ENCODE measurements at places on chromosomes 5 and 9. TPM values are rescaled to one million over a fixed set of nuclear protein-coding genes. Genes with fewer than 3 reads are reported as not detected.

DNA sequence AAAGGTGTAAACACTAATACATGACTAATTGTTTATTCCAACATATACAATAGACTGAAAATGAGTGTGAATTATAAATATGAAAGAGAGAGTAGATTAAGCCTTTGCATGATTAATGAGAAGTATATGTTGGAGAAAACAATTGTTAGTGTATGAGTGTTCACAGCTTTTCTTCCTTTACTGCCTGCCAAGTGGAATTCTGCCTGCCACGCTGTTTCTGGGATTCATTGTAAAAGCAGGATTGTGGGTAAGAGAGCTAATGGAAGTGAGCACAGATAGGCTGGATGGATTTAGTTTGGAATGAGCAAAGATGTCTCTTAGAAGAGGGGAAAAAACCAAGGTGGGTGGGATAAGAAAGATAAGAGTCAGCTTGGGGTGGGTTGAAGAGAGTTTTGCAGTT is 129.6 kb upstream of the NMUR2 start:
- DNase-seq = no peak

The WNK2 gene
- 0.82 TPM for total RNA-seq

The BRD9 gene
- total RNA-seq = 53.0 TPM

The SV2C gene
- total RNA-seq = 0.15 TPM

DNA sequence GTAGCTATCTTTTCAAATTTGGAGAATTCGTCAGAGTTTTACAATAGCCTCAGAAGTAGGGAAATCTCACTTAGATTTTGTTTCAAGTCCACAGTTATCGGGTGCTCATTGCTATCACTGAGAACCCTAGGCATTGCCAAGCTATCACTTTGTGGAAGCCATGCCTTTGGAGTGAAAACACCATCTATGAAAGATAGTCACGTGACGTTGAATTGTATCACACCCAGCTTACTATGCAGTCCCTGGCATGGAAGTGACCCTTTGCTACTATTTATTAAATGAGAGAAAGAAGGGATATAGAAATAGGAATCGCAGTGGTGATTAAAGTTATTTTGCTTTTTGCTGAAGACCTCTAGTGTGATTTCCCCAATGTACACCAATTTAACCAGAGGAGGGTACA is 97.2 kb downstream of the AOPEP start:
- no peak for DNase-seq

DNA sequence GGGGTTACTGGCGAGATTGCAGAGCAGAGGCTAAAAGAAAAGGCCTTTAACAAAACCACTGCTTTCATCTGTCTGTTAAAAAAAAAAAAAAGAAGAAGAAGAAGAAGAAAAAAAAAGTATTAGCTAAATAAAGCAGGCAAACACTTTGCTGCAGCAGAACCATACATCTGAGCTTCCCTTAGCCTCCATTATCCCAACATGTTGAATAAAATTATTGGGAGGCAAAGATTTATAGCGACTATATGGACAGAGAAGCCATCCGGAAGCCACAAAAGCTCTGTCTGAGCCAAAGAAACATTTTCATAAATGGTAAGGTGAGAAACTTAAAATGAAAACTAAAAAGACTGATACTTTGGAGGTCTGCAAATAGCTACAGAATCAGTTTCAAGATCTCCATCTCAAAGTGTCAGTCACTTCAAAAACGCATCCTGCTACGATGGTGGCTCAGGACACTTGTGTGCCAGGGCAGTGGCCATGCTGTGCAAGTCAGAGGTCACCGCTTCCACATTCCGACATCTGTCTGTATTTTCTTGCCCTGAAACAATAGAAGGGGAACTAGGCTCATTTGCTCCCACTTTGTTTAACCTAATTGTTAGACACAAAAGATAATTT is 9.6 kb downstream of the EFNA5 start:
- no peak for DNase-seq

The C5orf52 gene
- total RNA-seq = not detected

- DNase-seq = no peak
These were observed 60.0 kb downstream of the MEGF9 start for GRCh38 chr9:120654272-120654671.

DNA sequence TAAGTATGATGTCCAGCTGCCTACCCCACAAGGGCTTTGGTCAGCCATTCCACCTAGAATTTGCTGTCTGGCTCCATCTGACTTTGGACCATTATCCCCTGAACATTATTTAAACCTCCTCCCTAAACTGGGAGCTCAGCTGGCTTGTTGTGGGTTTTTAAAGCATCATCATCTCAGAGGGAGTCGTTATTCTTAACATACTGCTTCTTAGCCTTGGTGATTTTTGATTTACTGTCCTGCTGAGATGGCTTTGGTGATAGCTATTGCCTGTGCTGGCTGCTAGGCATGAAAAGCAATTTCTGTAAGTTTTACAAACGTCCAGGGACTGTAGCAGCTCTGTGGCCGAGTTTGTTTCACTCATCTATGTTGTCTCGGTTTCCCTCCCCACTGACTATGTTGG is 256.1 kb downstream of the NR3C1 start:
- no peak for DNase-seq

The NEUROG1 gene
- not detected for total RNA-seq

DNA sequence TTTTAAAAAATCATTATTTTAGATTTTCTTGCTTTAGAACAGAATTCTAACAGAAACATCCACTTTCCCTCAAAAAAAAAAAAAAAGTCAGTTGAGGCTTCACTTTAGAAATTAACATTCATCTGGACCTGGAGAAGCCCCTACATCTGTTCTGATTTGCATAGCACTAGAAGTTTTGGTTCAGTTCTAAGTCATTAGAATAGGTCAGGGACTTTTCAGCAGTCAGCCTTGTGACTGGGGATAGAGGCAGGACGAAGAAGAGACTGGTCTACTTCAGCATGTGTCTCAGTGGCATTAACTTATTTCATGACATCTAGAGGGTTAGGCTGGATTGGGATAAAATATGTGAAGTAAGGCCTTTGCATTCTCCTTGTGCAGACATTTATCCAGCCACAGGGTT is 215.8 kb upstream of the DAB2 start:
- DNase-seq = no peak

DNA sequence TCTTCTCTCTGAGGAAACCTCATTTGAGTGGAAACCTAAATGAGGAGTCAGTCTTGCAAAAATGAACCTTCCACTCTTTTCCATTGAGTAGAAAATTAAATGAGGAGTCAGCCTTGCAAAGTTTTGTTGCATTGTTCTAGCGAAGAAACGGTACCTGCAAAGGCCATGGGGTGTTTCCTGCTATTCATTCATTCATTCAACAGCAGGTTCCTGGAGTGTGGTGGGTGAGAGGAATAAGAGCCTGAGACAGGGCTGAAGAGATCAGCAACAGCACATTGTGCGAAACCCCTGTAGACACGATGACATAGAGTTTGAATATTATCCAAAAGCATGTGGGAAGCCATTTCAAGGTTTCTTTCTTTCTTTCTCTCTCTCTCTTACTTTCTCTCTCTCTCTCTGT is 14.6 kb upstream of the SETX start:
- DNase-seq = no peak

The IFNA13 gene
- not detected for total RNA-seq

The EPB41L4B gene
- 0.41 TPM for total RNA-seq

- no peak for DNase-seq
These were observed 100.8 kb downstream of the FBXL17 start for GRCh38 chr5:108280960-108281569.

GRCh38 chr5:27458287-27458686 is 419.9 kb upstream of the CDH9 start:
- no peak for DNase-seq

DNA sequence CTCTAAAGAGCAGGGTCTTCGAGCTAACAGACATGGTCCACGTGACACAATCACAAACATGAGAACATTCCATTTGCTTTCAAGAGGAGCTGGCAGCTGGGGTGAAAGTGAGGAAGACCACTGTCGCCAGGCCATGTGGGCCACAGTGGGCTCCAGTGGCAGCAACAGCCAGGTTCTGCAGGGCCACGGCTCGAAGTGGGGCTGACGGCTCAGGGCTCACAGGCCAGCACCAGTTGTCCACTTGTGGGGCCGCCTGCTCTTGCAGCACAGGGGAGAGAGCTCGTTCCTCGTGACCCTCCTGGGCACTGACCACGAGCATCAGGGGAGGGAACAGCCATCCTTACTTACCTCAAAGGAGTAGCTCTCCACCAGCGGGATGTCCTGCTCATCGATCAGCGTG is 2.0 kb downstream of the ZMYND19 start:
- DNase-seq = no peak

GRCh38 chr5:121550989-121551388 is 300.7 kb upstream of the FTMT start:
- no peak for DNase-seq

DNA sequence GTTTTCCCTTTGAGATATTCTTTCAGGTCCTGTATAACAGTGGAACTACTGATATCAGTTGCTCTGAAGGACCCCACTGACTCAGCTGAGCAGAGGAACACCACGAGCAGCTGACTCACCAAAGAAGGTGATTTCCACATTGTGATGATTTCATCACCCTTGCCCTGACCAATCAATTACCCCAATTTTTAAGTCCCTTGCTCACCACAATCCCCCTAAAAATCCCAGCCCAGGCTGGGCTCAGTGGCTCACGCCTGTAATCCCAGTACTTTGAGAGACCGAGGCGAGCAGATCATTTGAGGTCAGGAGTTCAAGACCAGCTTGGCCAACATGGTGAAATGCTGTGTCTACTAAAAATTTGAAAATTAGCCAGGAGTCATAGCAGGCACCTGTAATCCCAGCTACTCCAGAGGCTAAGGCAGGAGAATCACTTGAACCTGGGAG is 125.3 kb upstream of the ABCA1 start:
- DNase-seq = no peak

The GARNL3 gene
- 3.3 TPM for total RNA-seq

- no peak for DNase-seq
These were observed 28.9 kb upstream of the KCNN2 start for GRCh38 chr5:114332925-114333324.

DNA sequence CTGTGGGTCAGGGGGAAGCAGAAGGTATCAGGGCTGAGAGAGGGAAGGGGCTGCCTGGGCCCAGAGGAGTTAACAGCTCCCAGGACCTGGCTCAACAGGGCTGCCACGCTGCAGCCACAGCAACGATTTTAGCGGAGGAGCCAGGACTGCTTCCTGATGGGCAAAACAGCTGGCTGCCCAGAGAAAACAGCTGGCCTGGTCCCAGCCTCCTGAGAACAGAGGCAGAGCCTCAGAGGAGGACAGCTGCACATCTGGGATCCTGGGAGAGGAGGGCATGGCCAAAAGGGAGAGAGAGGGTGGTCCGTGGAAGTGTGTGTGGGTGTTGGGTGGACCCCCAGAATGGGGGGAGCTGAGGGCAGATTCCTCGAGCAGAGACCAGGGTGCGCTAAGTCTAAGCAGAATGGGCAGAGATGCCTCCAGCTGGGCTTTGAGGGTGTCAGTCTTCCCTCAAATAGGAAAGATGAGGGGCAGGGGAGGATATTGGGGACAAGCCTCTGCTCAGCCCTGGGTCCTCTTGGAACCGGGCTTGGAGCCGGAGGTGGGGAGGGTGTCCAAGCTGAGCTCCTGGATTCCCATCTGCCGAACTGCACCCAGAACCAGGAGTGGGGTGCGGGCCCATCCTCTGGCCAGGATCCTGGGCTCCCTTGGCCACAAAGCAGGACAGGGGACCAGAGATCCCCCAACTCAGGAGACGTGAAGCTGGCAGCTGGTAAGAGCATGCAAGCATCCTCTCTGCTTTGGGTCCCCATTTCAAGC is 9.1 kb upstream of the CERCAM start:
- DNase-seq = no peak

- no peak for DNase-seq
These were observed 535.9 kb upstream of the FTMT start for GRCh38 chr5:121315786-121316185.

GRCh38 chr5:99449786-99450185 is 521.0 kb upstream of the CHD1 start:
- DNase-seq = no peak

GRCh38 chr5:169411786-169412430 is 111.0 kb upstream of the SLIT3 start:
- DNase-seq = no peak

- no peak for DNase-seq
These were observed 77.2 kb upstream of the OSMR start for GRCh38 chr5:38768412-38769211.

DNA sequence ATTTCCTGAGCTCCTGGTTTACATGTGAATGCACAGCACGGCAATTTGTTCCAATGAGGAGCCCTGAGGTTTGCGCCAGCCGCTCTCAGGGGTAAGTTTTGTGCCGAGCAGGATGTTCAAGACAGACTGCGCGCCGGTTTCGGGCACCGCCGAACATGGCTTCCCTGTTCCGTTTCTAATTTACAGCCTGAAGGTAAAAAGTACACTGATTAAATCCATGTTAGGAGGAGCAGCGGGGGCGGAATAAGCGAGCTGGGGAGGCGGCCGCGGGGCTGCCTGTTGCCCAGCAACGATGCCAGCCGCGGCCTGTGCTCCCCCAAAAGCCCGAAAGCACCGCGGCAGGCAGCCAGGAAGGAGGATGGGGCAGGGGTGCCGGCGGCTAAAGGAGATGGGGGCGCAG is 6.4 kb downstream of the SOWAHA start:
- DNase-seq = no peak

GRCh38 chr9:21481470-21482056 is 550 bp downstream of the IFNE start:
- DNase-seq = no peak

GRCh38 chr5:54302267-54302687 is 8.1 kb downstream of the ARL15 start:
- no peak for DNase-seq

The CMBL gene
- 13.1 TPM for total RNA-seq

DNA sequence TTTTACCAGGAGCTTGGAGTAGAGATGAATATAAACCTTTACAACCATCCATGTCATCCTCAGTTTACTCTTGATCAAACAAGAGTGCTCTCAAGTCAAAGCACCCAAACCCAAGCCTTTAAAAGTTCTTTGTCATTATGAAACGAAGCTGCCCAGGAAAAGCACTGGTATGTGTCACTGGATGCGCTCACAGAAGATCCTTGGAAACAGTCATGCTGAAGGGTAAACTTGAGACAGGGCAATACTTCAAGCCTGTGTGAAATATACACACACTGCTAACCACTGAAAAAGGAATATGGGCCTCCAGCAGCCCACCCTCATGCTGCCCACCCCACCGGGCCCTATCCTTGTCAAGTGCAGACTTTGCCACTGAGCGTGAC is 84.5 kb downstream of the PRRT1B start:
- DNase-seq = no peak

Measured in endothelial cell (in vitro differentiated cells).